Right ventricle myocardium inferior (tissue), 1 donor: ENCODE measurements at places on chromosomes 11 and 22.

DNA sequence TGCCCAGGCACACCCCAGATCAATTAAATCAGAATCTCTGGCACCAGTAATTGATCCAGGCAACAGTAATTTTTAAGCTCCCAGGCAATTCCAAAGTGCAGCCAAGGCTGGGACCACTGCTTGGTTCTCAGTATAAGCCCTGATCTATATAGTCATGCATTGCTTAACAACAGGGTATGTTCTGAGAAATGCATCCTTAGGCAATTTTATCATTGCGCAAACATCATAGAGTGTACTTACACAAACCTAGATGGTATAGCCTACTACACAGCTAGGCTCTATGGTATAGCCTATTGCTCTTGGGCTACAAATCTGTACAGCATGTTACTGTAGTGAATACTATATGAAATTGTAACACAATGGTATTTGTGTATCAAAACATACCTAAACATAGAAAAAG, 651 bp upstream of the C11orf42 start:
- DNase-seq, result no peak

DNA sequence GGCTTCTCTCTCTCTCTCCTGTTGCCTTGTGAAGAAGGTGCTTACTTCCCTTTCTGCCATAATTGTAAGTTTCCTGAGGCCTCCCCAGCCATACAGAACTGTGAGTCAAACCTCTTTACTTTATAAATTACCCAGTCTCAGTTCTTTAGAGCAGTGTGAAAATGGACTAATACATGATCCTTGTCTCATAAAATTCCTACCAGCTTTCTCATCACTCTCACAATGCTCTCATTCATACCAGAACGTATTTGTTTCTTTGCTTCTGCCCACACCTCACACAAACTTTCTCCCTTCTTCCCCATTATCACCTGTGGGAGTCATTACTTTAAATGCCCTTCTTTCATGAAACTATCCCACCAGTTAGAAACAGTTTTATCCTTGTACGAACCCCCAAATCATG, 62.7 kb upstream of the ARHGAP42 start:
- no peak for DNase-seq

DNA sequence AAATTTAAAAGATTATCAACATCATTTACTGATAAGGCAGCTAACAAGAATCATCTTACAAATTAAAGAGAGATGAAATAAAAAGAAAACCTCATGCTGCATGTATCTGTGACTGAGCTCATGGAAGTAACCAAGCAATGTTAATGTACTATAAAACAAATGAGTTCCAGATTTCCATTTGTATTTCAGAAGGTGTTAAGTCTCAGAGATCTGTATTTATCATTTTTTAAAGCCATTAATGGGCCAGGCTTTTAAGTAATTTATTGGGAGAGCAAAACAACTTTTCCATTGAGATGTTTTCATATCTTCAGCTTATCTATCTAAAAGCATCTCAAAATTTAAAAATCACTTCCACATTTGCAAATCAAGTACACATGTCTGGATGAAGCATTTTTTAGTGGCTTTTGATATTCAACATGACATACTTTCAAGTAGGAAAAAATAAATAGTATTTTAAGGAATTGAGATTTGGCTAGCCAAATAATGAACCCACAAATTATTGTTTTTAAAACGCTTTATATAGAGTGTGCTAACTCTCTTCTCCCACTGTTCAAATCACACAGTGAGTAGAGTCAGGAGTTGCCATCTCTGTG, 17.9 kb upstream of the BBOX1 start:
- no peak for DNase-seq

GRCh38 chr11:120223793-120224192, 13.0 kb downstream of the OAF start:
- DNase-seq, result no peak

DNA sequence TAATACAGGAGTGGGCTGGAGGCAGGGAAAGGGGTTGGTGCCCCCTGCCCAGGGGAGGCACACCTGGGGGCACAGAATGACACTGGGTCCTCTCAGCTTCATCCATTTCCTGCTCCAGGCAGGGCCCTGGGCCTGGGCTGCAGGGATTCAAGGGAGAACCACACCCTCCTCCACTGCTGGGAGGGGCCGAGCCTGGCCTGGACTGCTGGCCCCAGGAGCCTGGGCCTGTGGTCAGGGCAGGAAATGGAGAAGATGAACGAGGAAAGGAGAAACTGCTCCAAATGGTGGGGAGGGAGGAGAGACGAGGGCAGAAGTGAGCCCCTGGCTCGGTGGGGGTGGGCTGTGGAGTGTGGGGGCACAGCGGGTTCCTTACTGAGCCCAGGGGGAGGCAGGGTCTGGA, 38.1 kb upstream of the KCNQ1OT1 start:
- DNase-seq, result peak; percentile 27

DNA sequence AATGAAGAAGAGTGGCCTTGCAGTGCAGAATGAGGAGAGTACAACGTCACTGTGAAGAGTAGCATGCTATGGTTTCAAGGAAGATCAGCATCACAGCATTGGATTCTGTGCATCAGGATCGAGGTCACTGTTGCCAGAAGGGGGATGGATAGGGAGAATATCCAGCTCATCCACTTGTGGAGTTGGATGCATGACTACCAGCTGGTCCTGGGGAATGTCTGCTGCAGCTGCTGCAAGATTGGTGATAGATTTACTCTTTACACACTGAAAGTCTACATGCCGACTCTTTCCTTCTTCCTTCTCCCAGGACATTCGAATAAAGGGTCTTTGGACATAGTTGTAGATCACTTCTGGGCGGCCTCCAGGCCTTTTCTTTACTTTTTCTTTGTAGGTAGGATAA, 74.3 kb downstream of the BTBD10 start:
- no peak for DNase-seq
